ENCODE measurements at places on chromosomes 16 and 17.

DNA sequence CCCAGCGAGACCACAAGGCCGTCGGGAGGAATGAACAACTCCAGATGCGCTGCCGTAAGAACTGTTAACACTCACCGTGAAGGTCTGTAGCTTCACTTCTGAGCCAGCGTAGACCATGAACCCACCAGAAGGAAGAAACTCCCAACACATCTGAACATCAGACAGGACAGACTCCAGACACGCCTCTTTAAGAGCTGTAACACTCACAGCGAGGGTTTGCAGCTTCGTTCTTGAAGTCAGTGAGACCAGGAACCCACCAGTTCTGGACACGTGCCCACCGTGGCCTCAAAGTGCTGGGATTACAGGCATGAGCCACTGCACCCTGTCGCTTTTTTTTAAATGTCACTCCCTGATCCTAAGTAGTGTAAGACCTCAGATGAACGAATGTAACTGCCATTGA is 17.3 kb downstream of the KPNA2 start:
- no peak for DNase-seq

GRCh38 chr17:36072431-36073121 is 8.5 kb downstream of the CCL18 start:
- DNase-seq, result peak; percentile 61

GRCh38 chr16:81879625-81880024 is 100.5 kb downstream of the PLCG2 start:
- no peak for DNase-seq

DNA sequence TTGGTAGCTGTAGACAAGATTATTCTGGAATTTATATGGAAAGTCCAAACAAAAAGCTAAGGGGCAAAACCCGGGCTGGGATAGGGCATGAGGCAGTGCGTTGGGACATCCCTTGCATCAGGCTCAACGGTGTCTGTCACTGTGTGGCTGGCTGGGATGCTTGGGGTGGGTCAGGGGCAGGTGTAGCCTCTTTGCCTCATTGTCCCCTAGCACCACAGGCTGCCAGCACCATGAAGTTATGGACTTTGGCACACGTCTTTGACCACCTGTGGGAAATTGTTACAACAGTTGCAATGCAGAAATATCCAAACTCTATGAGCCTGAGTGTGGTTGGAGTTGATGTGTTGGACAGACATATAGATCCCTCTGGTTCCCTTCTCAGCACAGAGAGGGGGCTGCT is 32.8 kb upstream of the MARCHF10 start:
- DNase-seq, result no peak

- peak; percentile 27 for DNase-seq
Observed at GRCh38 chr16:50744881-50745280, 3.0 kb downstream of the CYLD start.

Measured in KBM-7 (cell line).